Activated CD8-positive, alpha-beta memory T cell treated with anti-CD3 and anti-CD28 coated beads for 48 hours (primary cell): ENCODE measurements at places on chromosomes 2 and 18.

DNA sequence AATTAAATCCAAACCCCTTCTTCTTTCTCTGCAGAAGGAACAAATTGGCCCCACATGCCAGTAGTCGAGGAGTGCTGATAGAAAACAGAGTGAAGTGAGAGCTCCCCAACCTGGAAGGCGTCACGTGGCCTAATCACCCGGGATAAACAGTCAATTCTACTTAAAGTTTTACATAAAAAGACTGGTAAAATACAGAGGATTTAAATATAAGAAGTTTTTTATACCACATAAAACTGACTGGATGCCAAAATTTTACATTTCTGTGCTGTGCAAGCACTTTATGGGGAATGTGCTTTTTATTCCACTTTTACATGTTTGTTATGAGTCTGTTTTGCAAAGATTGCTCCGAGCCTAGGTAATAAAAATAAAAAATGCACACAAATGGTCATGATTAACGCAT, 1586.8 kb upstream of the ACVR2A start:
- no peak for DNase-seq

DNA sequence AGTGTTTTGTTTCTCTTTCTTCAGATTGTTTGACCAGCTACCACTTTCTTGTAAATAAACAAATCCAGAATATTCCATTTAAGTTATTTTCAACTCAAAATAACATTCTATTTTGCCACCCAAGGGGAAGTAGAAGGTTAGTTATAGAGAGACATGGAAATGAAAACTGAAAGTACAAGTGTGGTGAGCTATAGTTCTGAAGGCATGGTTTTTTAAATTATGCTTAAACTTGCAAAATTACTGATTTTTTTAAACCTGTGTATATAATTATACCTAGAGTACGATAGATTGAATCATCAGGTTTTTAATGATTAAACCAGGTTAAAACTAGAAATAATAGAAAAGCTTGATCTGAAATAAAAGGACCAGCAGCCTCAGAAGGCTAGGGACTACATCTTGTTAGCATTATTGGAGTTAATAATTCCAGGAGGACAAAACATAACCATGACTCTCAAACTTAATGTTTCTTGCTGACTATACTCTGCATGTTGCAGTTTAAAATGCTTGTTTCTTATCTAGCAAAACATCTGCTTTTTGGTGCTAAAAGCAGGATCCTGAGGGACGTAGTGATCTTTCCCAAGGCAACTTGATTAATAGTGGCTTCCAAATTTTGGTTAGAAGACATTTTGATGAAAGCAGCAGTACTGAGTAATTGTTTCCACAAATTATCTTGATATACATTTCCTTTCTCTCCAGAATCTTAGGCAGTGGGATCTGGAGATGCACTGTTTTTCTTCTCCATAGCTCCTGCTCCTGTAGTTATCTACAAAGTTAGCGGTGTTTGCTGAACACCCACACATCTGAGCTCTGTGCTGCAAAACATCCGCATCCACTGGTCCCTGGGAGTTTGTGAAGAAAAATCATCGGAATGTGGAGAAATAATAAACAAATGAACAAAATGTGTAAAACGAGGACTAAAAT, 327.2 kb upstream of the PKDCC start:
- no peak for DNase-seq

DNA sequence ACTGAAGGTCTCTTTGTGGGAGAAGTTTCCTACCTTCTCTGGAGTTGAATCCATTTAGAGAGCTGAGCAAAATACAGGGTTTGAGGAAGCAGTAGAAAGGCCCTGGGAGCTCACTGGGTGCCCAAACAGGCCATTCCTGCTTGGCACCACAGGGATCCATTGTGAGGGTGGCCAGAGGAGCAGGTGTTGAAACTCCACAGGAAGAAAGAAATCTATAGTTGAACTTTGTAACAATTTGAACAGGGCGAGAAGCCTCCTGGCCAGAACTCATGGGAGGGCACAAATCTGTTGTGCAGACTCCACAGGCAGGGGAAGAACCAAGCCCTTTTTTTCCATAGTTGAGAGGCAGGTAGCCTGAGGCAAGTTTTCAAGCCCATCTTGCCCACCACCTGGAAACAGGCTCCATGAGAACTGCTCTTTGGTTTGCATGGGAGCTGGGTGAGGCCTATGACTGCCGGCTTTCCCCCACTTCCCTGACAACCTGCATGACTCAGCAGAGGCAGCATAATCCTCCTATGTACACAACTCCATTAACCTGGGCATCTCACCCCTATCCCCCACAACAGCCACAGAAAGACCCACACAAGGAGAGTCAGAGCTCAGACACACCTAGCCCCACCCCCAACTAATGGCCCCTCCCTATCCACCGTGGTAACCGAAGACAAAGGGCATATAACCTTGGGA, 1053.0 kb downstream of the TSN start:
- no peak for DNase-seq

GRCh38 chr2:10575609-10576280, 114.0 kb downstream of the NOL10 start:
- DNase-seq, result no peak

DNA sequence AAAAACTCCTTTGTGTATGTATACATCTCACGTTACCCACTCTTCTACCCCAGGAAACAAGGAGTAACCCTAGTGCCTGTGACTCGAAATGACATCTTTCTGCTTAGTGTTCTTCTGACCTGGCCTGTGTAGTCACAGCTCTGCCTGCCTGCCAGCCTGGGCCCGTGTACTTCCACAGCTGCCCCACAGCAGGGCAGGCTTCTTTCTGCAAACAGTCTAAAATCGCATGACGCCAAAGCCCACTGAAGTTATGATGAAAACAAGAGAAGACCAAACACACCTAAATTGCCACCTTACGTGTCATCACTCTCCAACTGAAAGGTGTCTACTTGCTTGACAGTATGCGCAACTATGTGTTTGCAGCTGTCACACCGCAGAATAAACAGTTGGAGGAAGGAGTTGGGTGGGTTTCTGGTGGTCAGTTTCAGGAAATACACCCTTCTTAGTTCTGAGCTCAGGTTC, 1.5 kb downstream of the GAREM1 start:
- no peak for DNase-seq

GRCh38 chr2:98025481-98026037, 29.8 kb upstream of the TMEM131 start:
- no peak for DNase-seq

DNA sequence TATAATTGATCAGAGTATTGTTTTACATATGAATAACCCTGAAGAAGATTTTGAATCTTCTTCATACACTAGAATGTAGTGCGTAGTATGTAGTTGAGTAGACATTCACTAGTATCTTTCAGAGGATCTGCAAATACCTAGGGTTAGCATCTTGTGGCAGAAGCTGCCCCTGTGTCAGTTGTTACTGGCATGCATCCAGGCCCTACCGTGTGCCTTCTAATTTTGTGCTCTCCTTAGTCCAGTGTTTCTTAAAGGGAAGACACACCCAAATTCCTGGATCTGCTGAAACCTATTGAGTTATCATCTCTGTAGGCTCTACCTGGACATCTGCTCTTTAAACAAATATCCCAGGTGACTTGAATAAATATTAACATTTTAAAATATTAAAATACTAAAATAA, 99.7 kb upstream of the SERTAD2 start:
- DNase-seq, result no peak

- DNase-seq, result no peak
Measured at GRCh38 chr18:68215931-68216330, 499.0 kb downstream of the TMX3 start.

- no peak for DNase-seq
Measured at GRCh38 chr2:195722075-195722474, 65.0 kb downstream of the SLC39A10 start.
